NCI-H1436 (cell line): ENCODE measurements at places on chromosomes 11 and 22.

- peak; percentile 11 for DNase-seq
Observed at GRCh38 chr22:38569181-38569971, 607 bp downstream of the DMC1 start.

GRCh38 chr11:88489030-88489429 lies 151.5 kb upstream of the CTSC start:
- no peak for DNase-seq

- no peak for DNase-seq
Observed at GRCh38 chr11:17543041-17543440, 1.2 kb downstream of the USH1C start.

- no peak for DNase-seq
Observed at GRCh38 chr11:15699978-15700377, 585.3 kb downstream of the INSC start.

- DNase-seq: no peak
Observed at GRCh38 chr22:18005201-18005926, 19.0 kb downstream of the MICAL3 start.

GRCh38 chr11:90476442-90477007 lies 253.7 kb upstream of the CHORDC1 start:
- DNase-seq: no peak

GRCh38 chr11:44400431-44400830 lies 90.5 kb upstream of the ALX4 start:
- DNase-seq: no peak

DNA sequence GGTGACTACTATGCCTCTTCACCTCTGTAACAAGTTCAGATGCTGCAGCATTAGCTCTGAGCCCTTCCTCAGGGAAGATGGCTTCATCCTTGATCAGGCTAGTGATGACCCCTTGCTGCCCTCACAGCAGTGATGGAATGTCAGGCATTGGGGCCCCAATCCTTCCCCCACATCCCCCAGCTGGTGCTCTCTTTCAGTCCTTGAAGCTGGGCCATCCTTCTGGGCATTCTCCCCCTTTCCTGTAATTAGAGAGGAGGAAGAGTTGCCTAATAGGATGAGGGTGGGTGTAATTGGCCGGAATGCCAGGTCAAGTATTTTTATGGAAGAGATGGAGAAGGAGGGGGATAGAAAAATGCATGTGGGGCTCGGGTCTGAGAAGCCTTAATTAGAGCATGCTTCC lies 62.6 kb downstream of the TRAF6 start:
- no peak for DNase-seq

GRCh38 chr11:45859661-45860140 lies 12.4 kb downstream of the CRY2 start:
- no peak for DNase-seq

DNA sequence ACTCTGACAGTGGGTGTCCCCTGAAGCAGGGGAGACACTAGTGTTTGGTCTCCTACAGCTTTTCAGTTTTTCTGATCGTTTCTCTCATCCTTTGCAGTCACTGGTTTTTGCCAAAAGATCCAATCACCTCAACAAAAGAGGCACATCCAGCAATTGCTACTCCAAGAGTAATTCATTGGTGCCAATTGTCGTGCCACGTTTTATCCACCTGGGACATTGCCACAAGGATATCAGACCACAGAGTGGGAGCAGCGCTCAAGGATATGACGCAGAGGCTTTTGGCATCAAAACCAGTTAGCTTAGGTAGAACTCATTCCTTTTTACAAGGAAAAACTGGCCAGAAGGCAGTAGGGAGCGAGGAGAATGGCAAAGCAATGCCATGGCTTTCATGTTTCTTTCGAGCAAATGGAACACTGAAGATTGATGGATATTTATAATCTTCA lies 40.9 kb upstream of the BLID start:
- no peak for DNase-seq

- no peak for DNase-seq
Observed at GRCh38 chr22:21937821-21938070, 14.9 kb downstream of the PPM1F start.

DNA sequence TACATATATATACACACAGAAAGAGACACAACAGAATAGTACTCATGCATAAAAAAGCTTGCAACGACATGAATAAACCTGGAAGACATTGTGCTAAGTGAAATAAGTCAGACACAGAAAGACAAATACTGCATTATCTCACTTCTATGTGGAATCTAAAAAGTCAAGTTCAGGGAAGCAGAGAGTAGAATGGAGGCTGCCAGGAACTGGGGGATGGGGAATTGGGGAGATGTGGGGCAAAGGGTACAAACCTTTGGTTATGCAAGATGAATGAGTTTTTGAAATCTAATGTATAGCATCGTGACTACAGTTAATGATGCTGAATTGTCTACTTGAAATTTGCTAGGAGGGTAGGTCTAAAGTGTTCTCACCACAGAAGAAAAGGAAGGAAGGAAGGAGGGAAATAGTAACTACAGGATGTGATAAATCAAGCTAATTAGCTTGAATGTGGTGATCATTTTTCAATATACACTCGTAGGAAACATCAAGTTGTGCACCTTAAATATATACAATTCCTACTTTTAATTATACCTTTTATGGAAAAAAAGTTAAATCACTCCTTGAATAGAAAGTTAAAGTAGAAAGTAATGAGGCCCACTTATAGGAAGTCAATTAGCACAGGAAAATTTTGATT lies 33.8 kb downstream of the MMP13 start:
- no peak for DNase-seq

- no peak for DNase-seq
Observed at GRCh38 chr22:19440411-19441195, 6.9 kb downstream of the C22orf39 start.

- DNase-seq: no peak
Observed at GRCh38 chr11:12863605-12864121, 145.5 kb upstream of the RASSF10 start.

DNA sequence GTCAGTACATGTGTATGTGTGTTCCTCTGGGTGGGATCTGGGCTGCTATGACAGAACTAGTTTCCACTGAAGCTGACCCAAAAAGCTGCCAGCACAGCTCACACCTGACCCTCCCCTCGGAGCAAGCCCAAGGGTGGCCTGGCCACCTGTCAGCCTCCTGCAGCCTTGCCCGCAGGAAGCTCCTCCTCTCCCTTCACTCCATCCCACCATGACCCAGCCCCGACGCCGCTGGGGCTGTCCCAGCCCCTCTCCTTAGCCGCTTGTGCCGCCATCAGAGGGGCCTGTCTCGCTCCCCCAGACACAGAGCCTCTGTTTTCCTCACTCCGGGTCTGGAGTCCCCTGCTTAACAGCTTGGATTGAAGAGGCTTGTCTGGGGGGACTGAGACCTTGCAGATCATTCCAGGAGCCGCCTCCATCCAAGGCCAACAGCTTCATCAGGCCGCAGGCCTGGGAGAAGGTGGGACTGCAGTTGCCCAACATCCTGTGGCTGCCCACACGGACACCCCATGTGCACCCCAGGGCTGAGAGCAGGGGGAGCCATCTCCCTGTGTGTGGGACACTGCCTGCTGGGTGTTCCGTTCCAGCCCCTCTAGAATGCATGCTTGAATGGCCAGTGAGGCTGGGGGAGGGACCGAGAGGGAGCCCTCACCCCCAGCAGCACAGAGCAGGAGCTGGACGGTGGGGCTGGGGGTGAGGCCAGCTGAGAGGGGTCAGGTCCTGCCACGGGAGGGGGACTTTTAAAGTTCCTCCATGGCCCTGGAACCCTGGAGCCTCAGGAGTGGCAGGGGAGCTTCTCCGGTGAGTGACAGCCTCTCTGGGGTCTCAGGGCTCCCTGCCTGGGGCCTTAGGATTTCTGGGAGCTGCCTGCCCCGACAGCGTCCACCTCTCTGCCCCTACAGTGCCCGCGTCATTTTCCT lies 696 bp downstream of the MRGPRF start:
- no peak for DNase-seq

DNA sequence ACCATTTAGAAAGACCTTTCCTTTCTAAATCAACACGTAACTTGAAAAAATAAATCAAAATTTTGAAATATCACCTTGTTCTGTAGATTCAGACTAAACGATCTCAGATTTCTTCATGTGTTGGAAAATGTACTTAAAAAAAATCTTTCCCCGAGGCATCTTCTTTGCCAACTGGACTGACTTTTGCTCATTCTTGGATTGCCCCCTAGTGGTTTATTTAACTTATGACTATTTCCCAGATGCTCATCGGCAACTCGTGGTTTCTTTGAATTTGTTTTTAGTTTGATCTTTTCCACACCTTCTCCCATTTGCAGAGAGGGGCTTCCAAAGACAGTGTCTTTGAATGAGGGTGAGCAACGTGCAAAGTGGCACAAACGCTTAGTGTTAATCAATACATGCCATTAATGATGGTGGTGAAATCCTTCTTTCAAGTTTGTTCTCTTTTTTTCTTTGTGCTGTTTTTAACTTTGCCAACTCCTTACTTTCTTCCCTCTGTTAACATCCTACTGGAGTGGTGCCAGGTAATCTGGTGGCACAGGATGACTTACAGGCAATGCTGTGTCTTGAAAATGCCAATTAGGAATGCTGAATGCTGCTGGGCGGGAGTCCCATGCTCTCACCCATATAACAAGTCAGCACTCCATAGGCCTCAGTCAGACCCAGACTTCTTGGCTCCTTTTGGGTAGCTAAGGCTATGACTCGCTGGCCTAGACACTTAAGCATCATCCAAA lies 18.3 kb downstream of the PRSS23 start:
- DNase-seq: peak; percentile 66

- no peak for DNase-seq
Observed at GRCh38 chr11:44208976-44209603, 100.8 kb downstream of the ALX4 start.

GRCh38 chr22:21044931-21045584 lies 688 bp upstream of the LRRC74B start:
- DNase-seq: no peak

DNA sequence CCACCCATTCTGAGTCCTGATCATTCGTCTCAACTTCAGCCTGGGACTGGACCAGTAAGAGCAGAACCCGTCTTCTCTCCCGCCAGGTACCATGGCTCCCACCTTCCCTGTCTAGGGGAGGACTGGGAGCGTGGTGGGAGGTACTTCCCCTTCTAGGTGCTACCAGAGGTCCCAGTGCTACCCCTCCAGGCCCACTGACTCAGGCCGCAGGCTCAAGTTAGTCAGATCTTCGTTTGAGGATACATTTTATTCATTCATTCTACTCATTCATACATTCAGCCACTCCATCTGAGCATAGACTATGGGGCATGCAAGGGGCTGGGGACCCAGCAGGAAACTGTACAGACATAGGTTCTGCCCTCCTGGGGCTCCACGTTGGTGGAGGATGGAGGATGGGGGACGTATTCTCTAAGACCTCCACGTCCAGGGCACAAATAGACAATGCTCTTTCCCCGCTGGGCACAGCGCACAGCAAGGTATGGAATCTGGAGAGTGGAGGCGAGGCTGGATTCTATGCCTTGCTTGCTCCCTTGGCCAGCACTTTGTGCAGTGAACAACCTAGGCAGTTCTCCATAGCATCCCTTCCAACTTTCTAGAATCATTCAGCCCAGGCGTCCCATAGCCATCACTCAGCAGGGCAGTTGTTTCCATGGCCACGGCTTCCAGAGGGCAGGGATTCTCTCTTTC lies 1.0 kb upstream of the RAB3IL1 start:
- no peak for DNase-seq

- no peak for DNase-seq
Observed at GRCh38 chr22:27090611-27091011, 433.2 kb downstream of the MIAT start.

DNA sequence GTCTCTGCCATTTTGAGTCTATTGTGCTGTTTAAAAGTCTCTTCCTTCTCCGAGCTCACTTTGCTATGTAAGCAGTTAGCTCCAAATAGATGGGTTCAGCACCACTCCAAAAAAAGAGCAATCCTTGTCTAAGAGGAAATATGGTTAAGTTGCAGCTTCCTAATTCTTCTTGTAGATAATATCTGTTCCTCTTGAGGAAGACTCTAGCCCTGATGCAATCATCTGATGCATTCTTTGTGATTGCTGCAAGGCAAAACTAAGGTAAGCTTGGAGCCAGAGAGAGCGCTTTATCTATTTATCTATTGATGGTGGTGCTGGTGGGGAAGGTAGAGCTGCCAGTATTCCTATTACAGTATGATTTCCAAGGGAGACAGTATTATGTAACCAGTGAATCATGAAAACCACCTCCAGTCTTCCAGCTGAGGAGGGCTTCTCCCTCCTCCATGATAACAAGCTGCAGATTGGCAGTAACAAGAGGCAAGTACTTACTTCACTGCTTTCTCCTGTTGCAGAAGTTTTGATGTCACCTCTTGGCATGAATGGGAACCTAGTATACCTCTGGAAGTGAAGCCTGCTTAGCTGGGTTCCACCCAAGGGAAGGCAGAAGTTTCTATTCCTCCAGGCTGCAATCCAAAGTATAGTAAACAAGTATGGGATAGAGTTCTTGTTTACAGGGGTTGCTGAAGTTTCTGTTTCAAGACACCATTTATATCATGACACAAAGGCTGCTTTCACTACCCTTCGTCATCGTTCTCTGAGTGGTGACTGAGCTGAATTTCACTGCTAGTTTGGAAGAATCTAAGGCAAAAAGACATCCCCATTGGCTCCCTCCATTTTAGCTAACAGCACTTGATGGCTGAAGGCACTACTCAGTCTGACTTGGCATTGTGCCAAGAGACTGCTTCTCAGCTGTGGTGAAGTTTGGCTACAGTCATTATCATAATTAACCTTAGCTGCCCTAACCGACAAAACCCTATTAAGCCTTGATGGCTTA lies 49.7 kb downstream of the FDX1 start:
- peak; percentile 50 for DNase-seq

GRCh38 chr11:75276186-75276585 lies 35.6 kb downstream of the TPBGL start:
- DNase-seq: no peak

- no peak for DNase-seq
Observed at GRCh38 chr11:65219930-65220213, 38.1 kb downstream of the CAPN1 start.

- no peak for DNase-seq
Observed at GRCh38 chr11:69004411-69005182, 8.4 kb downstream of the MRGPRF start.

GRCh38 chr11:72038491-72038890 lies 39.8 kb downstream of the IL18BP start:
- DNase-seq: no peak

DNA sequence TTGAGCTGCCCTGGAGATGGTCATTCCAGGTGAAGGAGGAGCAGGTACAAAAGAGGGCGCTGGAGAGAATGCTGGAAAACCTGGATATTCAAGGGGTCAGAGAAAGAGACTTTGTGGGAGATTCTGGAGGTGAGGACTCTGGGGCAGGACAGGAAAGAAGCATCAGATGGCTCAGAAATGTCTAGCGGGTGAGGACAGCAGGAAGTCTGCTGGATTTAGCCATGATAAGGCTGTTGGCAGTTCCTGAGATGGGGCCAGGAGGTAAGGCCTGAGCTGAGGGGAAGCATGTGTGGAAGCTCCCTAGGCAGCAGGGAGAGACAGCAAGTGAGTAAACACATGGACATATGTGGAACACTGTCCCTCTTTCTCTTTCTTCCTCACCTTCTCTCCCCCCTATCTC lies 1.5 kb downstream of the UPB1 start:
- no peak for DNase-seq
